ENCODE measurements at places on chromosomes 1 and 21.

DNA sequence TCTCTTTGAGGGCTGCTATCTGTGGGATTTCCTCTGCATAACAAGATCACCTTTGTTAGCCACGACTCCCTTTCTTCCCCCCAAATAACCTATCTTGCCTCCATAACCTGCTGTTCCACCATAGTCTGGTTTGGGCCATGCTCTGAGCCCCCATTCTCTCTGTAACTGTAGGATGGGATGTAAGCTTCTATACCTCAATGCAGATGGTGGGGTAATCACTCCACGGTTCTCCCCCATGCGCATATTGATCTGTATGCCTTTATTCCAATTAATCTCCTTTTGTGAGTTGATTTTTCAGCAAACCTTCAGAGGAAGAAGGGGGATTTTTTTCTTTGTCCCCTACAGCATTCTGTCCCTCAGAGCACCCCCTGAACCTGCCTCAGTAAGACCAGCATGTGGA lies 170.1 kb upstream of the IRF2BP2 start:
- DNase-seq, result no peak

DNA sequence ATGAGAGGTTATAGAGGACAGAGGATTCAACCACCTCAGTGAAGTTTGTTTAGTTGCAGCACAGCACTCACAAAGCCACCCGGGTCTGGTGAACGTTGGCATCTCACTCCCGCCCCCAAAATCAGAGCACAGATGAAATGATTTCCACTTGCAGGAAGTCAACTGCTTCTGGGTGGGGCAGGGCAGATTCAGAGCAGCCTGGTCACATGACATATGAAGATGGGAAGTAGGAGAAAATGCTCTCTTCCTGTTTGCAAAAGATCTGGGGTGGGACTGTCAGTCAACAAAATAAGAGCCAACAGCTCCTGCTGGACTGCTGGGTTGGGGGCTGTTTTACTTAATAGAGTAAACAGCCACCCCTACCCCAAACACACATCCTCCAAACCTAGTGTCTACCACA lies 43.2 kb downstream of the LRRC71 start:
- no peak for DNase-seq

- DNase-seq, result no peak
Observed at GRCh38 chr21:42017022-42017421, 6.9 kb upstream of the ZBTB21 start.

DNA sequence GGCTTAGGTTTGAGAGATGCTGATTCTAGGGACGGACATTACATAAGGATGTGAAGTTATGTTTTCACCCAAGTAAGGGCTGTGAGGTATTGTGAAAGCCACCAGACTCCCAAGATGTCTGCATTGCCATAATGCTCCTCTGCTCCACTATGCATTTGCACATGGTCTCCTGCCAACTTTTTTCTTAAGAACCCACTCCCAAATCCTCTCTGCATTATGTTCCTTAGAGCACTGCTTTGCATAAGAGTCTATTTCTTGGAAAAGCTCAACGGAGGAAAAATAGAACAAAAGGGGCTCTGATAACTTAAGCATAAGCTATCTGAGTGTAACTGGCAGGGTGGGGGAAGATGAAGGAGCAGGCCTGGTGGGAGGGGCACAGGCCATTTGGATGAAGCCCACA lies 5.0 kb upstream of the CACNA1E start:
- DNase-seq, result no peak

GRCh38 chr1:100187912-100188311 lies 9.9 kb upstream of the LRRC39 start:
- DNase-seq, result no peak

- no peak for DNase-seq
Observed at GRCh38 chr1:166089804-166090203, 77.0 kb downstream of the FAM78B start.

- DNase-seq, result no peak
Observed at GRCh38 chr1:62685431-62685859, 2.7 kb downstream of the DOCK7 start.

Data from DMS153 (cell line).